ENCODE measurements at places on chromosomes 4 and X.
A peak's percentile ranks its signal among the peaks of the same experiment; 100 is the strongest.

DNA sequence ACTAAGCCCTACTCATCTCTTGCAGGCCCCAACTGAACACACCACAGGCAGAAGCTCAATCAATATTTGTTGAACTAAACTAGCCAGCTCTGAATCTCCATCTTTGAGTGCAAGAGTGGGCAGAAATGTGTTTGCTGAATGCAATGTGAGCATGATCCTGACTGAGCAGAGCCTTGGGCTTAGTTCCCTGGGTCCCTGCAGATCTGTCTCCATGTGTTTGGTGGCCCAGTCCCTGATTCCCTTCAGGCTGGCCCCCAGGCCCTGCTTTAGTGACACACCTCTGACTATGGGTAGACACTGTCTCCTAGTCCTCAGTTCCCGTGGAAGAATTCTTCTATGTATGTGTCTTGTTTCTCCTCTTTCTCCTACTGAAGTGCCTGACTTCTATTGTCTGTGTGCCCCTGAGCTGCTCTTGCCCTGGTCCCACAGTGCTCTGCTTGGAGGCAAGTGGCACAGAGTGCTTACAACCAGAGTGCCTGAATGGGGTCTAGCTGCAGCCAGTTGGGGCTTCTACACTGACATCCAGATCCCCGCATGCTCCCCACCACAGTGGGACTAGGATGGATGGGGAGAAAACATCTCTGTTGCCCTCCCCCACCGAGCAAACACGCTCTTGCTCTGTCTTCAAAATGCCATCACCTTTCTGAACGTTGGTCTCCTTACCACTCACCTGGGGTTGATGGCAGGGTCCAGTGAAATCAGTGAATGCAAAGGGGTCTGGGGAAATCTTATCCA lies 9.3 kb downstream of the PJA1 start:
- no peak for DNase-seq

DNA sequence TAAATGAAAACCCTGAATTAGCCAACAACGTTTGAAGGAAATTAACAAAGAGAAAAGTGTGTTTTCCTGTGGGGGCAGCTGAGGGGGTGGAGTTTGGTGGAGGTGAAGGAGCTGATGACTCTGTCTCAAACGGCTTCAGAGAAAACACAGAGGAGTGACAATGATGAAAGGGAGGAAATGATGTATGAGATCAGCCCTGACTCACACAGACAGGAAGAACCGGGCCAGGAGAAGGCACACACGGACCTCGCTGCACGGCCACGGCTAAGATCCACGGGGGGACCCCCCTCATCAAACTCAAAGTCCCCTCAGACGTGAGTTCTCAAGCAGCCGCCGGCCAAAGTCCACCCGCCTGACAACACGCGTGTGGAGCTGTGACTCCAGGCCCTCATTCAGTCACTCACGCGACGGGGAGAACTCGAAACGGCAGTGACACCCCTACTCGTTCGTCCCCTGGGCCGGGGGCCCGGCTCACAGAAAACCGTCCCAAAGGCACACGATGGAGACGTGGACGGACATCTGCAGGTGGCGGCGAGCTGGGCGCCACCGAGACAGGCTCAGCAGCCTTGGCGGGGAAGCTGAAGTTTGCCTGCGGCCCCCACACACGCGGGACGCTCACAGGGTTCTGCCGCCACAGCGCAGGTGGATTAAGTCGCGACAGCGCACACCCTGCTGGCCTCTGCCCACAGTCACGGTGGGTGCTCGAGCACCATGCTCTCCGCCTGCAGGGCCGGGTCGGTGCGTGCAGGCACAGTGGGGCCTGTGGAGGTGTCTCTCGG lies 28.8 kb downstream of the PPP2R3B start:
- DNase-seq = peak; percentile 41

DNA sequence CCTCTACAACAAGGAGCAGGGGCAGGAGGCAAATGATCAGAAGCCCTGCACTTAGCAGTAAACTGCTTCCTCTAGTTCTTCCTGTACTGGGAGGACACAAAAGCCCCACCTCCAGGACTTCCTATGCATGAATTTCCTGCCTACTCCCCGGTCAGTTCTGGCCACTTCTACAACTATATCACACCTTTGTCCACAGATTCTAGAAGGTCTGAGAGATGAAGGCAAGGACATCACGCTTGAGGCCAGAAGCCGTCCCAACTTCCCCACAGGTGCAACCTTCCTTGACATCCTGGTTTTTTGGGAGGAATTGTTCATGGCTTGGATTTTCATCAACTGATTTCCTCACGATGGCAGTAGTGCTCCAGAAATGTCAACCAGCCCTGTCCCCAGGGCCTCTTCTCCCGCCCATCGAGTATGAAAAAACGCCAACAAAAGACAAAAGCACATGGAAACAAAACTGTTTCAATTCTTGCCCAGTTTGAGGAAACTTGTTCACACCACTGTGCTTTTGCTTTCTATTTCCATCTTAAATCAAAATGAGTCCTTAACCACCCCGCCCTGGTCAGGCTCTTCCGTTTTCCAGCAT lies 206.5 kb upstream of the STK26 start:
- DNase-seq = peak; percentile 43

GRCh38 chr4:147480891-147481576 lies at the start of gene EDNRA:
TSS of gene EDNRA (plus strand) at chr4:147481097. CDS start at chr4:147485682, 4,585 bp downstream.
- no peak for DNase-seq

- DNase-seq = no peak
Measured at GRCh38 chrX:46295963-46296362, 249.3 kb downstream of the ZNF674 start.

DNA sequence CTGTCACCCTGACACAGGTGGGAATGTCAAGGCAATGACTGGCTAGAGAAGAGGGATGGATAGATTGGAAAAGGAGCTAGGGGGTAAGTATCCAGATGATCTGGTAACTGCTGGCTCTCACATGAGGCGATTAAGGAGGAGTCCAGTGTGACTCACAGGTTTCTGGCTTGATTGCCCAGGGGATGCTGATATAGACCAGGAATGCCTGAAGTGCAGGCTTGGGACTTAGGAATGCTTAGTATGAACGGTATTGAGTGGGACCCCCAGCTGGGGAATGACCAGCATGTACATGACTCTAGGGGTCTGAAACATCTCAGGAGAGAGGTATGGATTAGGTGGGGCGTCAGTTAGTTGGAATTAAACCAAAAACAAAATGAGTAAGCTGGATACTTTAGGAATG lies 65.8 kb upstream of the PRPS1 start:
- no peak for DNase-seq

- no peak for DNase-seq
Measured at GRCh38 chr4:30380404-30380998, 339.7 kb upstream of the PCDH7 start.

Data from stimulated activated CD4-positive, alpha-beta T cell treated with anti-CD3 and anti-CD28 coated beads, Interleukin-2, amount 100 ng/mL, for 24 hours (primary cell).